Brain pericyte (primary cell): ENCODE measurements at places on chromosomes 7 and 10.

GRCh38 chr7:76011442-76011861, 17.1 kb upstream of the TMEM120A start:
- no peak for DNase-seq

- DNase-seq, result no peak
Measured at GRCh38 chr7:96449094-96449493, 127.2 kb upstream of the SLC25A13 start.

DNA sequence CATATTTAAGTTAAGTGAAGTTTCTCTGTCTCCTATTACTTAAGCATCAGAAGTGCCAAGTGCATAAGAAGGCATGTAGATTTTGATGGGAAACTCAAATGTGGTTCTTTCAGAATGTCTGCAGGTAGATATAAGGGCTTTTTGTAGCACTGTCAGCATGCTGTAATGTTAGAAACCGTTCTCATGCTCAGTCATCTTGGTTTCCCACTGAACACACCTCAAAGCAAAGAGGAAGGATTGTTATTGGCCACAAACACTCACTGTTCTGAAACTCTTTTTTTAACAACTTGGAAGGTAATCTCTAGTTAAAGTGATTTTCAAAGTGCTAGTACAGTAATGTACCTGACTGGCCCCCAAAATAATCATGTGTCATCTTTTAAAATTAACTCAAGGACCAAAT, 126.0 kb downstream of the AASS start:
- DNase-seq, result no peak

DNA sequence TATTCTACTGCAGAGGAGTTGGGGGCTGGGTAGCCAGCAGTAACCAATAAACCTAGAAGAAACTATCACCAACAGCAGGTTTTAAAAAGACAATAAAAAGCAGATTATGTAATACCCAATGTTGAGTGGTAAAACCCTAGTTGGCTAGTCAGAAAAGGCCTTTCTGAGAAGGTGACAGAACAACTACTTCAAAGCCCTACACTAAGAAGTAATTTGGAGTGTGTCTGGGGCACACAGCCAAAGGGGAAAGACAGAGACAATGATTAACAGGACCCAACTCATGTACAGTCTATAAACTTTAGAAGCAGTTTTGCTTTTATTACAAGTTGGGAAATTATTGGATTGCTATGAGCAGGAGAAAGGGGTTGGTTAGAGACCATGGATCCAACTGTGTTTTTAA, 77.2 kb upstream of the TMEM106B start:
- no peak for DNase-seq

DNA sequence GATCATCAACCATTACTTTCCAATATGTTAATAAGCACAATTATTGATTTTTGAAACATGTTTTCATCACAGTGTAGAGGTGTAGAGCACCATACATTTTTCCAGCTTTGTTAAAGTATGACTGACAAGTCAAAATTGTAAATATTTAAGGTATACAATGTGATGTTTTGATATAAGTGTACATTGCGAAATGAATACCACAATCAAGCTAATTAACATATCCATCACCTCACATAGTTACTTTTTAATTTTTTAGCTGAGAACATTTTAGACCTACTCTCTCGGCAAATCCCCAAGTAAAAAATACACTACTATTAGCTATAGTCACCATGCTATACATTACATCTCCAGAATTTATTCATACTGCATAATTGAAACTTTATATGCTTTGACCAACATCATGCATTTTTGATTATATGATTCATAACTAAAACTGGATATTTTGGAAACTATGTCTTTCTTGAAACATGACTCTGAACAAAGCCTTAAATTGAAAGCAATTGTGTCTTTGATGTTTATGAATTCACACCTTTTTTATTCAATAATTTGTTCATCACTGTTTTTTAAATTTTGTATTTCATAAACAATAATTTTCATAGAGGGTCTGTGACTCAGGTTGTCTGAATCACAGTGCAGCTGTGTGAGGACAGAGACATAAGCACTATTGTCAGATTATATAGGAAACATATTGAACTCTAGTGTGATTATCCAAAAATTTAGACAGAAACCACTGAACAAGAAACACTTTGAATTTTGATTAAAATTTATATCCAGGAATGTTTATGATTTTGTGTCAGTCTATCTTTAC, 486.1 kb downstream of the SEMA3D start:
- DNase-seq, result no peak

GRCh38 chr7:151178831-151179230, 8.2 kb downstream of the ASB10 start:
- DNase-seq, result no peak
